ENCODE measurements at places on chromosomes 7 and 10.

- no peak for DNase-seq
Observed at GRCh38 chr10:43801140-43801539, 152.5 kb upstream of the ZNF32 start.

DNA sequence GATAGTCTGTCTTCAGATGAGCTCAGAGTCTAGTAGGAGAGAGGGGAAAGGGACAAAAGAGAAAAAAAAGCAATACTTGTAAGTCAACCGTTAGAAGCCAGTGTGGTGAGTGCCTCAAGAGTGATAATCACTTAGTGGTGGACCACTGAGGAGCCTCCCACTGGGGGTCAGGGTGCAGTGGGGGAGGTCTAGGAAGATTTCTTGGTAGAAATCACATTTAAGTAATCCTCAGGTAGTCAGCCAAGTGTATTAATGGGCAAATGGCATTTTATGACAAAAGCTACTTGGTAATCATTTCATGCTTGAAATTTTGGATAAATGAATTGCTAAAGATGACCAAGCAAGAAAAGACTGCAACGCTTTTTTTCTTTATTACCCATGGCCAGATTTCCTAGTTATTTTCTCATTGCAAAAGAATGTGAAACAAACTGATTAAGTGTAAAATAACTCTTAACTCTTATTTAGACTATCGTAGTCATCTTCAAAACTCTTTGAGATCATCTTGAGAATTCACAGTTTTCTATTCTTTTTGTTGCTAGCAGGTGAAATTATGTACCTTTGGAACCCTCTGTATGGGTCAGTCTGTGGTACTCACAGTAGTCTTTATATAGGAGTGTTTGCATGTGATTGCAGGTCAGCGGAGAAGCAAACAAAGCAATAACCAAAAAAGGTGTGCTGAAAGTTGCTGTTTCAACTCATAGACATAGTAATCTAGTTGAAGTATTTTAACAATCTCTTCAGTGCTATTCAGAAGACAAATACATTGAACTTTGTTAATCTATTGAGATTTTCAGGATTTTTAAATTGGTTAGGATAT lies 63.9 kb downstream of the PPP1R9A start:
- DNase-seq, result no peak

- no peak for DNase-seq
Observed at GRCh38 chr10:94155722-94156271, 162.1 kb downstream of the PLCE1 start.

DNA sequence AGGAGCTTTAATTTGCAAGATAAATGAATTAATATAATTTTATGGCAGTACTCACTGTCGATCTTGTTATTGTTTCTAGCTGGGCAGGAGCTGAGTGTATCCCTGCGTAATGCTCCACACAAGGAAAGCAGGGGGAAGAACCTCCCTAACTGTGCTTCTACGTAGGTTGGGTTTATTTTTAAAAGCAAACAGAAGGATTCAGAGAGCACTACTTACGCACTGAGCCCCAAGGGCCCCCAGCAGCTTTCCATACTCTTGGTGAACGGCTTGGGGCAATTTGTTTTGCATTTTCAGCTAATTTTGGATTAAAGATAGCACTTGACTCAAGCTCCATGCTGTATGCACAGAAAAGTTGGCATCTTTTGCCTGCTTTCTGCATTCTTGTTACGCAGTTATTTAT lies 9.6 kb downstream of the DUSP5 start:
- no peak for DNase-seq

DNA sequence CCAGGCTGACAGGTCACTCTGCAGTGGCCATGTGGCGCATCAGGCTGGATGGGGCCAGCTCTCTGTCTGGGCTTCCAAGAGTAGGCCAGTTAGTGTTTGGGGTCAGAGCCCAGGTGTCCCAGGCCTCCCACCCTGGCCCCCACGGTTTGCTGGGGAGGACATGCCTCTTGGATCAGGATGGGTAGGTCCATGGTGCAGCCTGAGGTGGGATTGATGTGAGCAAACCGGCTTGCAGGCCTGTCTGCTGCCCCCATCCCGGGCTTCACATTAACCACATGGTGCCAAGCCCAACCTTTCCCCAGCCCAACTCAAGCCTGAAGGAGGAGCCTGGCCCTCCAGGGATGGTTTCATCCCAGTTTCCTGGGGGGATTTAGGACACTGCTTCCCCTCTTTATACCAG lies 39.2 kb downstream of the LDB3 start:
- no peak for DNase-seq

- no peak for DNase-seq
Observed at GRCh38 chr7:87156709-87157108, 4.5 kb downstream of the DMTF1 start.

GRCh38 chr10:488933-489215 lies 200.6 kb downstream of the DIP2C start:
- no peak for DNase-seq

- no peak for DNase-seq
Observed at GRCh38 chr10:17343118-17343517, 111.3 kb downstream of the ST8SIA6 start.

DNA sequence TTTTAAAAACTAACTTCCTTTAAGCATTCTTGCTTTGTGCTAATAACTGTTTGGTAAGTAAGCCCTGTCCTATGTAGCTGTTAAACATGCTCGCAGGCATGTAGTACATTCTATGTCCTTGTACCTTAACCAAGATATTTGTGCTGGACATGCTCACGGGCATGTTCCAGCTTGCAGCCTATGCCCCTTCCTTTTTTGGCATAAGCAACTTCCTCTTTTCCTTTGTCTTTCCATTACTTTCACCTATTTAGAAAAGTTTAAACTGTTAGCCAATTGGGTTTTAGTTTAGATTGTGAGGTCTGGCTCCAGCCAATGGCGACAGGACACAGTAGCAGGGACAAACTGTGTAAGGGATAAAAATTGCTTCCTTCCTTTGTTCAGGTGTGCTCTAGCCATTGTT lies 14.4 kb upstream of the APBB1IP start:
- no peak for DNase-seq

DNA sequence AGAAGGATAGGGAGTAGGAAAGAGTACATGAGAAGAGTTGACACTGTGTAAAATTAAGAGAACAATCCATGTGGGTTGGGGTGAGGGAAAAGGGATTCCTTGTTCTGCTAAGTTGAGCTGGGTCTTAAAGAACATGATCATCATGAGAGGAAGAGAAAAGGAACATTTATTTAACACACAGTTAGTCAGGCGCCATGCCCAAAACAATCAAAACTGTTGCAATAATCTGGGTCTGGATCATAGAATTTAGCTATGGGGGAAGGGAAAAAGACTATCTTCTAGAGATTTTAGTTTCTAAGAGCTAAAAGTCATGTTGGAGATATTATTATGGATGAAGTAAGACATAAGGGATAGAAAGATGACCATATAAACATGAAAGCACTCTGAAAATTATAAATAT lies 178.9 kb downstream of the SEM1 start:
- DNase-seq, result no peak

GRCh38 chr7:40059057-40059456 lies 75.4 kb downstream of the MPLKIP start:
- DNase-seq, result no peak

DNA sequence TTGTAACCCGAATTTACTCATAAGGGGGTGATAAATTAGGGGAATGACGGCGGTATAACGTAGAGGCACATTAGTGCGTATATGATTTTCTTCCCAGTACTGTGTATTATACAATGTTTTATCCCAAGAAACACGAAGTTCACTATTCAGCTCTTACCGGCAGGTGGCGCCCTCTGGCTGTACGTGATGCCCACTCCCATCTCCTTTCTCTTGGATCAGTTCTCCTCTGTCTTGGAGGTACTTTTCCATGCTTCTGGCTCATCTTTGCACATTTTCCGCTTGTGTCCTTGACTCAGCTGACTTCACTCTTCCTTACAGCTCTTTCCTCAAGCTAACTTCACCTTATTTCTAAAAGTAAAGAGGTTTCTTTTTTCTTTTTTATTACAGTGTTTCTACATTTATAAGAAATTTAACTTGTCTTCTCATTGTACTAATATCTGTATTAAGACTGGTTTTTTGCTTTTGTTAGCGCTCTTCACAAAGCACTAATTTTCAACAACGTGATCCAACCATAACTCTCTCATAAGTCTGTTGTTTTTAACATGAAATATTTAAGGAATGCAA lies 21.3 kb downstream of the TMEM176B start:
- DNase-seq, result peak; percentile 60

- no peak for DNase-seq
Observed at GRCh38 chr7:2037301-2037807, 195.4 kb downstream of the MAD1L1 start.

DNA sequence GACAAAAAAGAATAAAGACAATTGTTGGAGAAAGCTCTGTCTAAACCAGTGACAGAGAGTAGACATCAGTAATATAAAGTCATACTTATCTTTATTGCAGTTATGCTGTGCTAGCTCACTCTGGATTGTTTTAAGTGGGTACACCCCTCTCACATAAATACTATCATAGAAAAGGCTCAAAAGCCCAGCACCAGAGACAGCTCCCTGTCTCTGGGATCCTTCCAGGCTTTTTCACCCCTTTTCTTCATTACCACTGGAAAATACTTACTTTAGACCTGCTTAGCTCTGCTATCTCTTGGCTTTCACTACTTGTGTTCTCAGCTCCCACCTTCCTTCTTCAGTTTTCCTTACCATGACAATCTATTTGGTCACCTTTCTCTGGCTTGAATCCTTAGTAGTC lies 259.1 kb upstream of the MINDY3 start:
- DNase-seq, result no peak

- no peak for DNase-seq
Observed at GRCh38 chr7:1073142-1073977, 14.6 kb upstream of the GPER1 start.

DNA sequence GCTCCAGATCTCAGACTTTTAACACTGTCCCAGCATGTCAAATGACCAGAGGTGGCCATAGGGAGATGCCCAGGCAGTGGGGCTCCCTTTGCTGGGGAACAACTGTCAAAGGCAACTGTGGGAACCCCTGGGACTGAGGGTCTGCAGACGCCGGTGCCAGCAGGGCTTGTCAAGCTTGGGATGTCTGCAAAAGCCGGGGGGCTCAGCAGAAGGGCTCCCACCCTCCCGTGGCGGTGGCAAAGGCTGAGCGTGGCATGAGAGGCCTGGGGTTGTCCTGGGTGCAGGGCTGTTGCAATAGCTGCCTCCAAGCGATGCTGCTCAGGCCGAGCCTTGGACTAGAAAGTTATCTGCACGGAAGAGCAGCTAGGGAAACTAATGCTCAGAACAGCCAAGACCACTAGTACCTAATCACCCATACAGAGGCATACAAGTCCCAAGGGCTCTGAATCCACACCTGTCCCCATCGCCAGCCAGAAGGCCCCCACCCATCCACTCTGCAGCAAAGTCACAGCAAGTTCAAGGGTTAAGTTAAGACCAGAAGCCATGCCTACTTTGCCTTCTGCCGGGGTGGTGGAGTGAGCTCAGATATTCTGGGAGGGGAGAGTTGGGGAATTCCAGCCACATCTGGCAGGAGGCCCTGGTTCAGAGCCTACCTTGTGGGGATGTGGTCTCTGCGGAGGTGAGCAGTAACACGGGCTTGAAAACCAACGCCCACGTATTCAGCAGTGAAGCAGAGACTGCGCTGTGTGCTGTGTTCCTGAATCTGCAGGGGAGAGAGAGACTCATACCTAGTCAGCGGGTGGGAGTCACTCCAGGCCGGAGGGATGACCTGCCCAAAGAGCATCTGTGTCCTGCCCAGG lies 4.6 kb downstream of the SH2B2 start:
- DNase-seq, result no peak

GRCh38 chr10:29064680-29065079 lies 224.2 kb upstream of the LYZL1 start:
- DNase-seq, result no peak

GRCh38 chr10:133165556-133166503 lies 5.8 kb downstream of the KNDC1 start:
- DNase-seq, result no peak

DNA sequence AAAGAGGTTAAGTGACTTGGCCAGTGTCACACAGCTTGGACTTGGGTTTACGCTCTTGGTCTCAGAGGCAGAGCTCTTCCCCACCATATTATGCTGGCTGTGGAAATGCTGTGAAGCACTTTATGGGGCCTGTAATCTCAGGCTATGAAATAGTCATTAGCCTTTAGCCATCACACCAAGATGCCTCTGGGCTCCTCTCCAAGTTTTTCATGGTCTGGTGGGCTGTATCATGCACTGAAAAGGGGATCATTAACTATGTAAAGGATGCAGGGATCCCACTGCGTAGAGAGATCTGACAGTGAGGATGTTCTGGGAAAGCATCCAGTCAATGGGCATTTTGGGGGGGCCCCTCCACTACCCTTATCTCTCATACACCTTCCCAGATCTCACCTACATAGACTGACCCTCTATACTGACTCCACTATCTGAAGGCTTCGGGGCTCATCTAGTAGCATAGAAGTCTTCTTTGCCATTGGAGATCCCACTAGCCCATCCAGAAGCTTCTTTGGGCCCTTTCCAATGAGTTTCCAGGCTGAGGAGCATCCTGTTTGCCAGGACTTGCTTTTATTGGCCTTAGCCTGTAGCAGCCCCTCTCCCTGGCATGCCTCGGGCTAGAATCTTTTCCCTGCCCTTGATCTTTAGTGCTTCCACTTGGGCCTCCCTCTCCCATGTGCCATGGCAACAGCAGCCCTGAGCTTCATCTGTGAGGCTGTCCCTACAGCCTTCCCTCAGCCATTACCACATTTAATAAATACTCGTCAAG lies 19.6 kb downstream of the FRMPD2 start:
- DNase-seq, result no peak

- DNase-seq, result no peak
Observed at GRCh38 chr10:130782467-130782866, 529.1 kb downstream of the TCERG1L start.

- no peak for DNase-seq
Observed at GRCh38 chr7:74429153-74429747, 24.5 kb upstream of the GTF2IRD1 start.

GRCh38 chr7:20647036-20647435 lies 31.6 kb downstream of the ABCB5 start:
- DNase-seq, result no peak

DNA sequence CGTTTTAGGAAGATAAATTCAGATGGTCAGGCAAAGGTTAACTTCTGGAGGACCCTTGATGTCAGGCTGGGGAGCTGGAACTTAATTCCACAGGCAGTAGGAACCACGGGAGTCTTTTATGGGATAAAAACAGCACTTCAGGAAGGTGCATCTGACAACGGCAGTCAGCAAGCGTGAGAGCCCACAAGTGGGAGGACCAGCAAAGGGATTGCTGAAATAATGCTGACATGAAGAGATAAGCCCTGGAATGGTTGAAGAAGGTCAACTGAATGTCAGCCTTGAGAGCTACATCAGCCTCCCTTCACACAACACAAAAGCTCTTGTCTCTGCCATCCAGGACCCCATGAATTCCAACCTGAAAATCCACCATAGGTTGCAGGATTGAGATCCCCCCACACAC lies 138.8 kb downstream of the SORCS1 start:
- no peak for DNase-seq

DNA sequence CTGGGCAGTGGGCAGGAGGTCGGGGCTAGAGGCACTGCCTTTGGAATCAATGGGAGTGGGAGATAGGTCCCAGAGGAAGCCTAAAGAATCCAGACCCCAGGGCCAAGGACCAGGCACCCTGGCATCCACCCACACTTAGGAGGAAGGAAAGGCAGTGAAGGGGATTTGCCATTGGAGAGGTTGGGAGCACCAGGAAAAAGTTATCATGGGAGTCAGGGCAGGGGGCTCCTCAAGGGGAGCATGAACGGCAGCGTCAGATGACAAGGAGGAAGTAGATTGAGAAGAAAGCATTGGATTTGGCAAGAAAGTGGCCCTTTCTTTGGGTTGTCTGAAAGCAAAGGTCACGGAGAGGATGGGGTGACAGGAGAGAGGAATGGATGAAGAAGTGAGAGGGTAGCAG lies 142.8 kb downstream of the ADAM12 start:
- DNase-seq, result no peak

GRCh38 chr7:7695111-7695817 lies 23.1 kb downstream of the RPA3 start:
- DNase-seq, result no peak

All from activated T-cell treated with anti-CD3 and anti-CD28 coated beads for 24 hours (primary cell).